Esophagus squamous epithelium (tissue), 5 donors: ENCODE measurements at places on chromosomes 6 and 20. TPM values are rescaled to one million over a fixed set of nuclear protein-coding genes. Genes with fewer than 3 reads are reported as not detected.

GRCh38 chr6:134420614-134421181, 102.8 kb upstream of the SGK1 start:
- no peak for DNase-seq

GRCh38 chr20:11155156-11155756, 481.5 kb upstream of the JAG1 start:
- no peak for DNase-seq

DNA sequence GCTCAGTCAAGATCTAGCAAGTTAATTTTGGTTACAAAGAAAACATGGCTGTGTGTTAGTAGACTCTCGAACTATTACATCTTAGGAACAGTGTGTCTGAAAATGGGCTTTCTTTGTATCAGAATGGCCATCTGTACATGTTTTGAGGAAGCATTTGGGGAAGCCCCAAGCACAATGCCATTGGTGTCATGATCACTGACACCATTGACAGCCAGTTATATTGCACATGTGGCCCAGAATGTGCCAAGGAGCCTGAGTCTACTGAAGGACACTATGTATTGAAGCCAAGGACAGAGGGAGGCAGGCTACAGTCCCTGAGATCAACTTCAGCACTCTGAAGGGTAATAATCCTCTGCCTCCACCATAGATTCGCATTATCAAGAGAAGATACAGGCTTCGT, 12.6 kb upstream of the FAM50B start:
- DNase-seq, result no peak

GPR63 gene
- total RNA-seq, result 0.66 TPM

DNA sequence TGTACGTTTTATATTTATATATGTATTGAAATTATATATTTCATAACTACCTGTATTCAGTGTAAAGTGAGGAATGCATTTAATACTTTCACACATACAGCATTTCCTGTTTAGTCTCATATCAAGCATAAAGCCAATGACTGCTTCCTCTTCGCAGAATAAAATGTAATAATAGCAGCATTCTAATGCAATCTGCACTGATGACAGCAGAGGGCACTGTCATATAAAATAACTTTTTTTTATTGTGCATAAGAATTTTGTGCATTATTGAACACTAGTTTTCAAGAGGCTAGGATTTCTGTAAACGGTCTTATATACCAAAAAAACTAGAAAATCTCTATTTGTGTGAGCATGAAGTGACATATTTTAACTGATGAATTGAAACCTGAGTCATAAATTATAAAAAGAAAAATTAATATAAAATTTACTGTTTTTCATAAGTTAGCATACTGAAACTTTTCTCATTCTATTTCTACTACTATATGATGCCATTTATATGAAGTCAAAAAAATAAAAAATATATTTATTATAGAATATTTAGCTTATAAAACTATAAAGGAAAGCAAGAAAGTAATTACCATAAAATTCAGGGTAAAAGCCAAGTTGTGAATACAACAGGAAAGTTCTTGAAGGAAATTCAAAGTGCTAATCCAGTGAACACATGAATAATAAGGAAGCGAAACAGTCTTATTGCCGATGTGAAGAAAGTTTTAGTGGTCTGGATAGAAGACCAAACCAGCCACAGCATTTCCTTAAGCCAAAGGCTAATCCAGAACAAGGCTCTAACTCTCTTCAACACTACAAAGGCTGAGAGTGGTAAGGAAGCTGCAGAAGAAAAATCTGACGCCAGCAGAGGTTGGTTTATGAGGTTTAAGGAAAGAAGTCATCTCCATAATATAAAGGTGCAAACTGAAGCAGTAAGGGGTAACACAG, 36.3 kb downstream of the RNF146 start:
- no peak for DNase-seq

ANKEF1 gene
- 5.5 TPM for total RNA-seq

DNA sequence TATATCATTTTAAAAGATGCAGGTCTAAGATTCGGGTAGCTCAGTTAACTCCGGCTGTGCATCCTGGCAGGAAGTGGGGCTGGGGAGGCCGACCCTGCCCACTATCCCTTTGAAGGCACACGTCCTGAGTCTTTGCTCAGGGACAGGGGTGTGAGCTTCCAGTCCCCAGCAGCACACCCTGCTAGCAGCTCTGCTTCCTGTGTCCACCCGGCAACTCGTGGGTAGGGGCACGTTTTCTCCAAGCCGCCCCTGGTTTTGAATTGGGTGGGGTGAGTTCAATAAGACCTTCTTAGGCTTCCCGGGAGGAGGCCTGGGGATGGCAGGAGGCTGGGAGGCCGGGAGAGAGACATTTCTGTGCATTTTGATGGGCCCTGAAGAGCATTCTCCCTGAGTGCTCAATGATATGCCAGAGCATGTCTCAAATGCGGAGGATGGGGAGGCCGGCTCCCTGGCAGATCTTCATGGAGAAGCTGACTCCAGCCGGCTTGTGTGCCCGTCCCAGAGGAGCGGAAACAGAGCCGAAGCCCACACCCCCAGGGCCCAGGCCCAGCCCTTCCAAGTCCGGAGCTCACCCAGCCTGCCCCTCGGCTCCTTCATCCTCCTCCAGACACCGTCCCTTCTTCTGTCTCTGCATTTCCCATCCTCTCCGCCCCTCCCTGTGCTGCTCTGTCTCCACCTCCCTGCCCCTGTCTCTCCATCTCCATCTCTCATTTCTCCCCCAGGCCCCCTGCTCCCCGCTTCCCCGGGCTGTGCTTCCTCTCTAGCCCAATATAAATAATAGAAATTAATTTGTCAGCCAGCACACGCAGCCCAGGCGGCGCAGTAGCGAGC, 36.3 kb upstream of the ZFAND3 start:
- no peak for DNase-seq

DNA sequence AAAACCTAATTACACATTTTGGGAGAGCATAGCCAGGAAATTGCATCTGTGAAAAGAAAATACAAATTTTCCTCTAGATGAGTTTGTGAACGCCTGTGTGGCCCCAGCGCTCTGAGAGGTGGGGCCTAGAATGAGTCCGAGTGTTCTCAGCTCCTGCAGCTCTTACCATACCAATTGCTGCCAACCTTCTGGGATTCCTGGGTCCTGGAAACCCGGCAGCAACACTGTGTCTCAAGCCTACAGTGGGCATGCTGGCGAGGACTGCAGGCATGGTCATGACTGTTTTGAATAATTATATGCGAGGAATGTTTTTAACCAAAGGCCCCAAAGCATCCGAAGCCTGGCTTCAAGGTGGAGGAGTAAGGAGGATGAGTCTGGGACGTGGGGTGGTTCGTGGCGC, 90.4 kb downstream of the SERAC1 start:
- DNase-seq, result no peak

PRICKLE4 gene
- total RNA-seq, result 10.9 TPM

DNA sequence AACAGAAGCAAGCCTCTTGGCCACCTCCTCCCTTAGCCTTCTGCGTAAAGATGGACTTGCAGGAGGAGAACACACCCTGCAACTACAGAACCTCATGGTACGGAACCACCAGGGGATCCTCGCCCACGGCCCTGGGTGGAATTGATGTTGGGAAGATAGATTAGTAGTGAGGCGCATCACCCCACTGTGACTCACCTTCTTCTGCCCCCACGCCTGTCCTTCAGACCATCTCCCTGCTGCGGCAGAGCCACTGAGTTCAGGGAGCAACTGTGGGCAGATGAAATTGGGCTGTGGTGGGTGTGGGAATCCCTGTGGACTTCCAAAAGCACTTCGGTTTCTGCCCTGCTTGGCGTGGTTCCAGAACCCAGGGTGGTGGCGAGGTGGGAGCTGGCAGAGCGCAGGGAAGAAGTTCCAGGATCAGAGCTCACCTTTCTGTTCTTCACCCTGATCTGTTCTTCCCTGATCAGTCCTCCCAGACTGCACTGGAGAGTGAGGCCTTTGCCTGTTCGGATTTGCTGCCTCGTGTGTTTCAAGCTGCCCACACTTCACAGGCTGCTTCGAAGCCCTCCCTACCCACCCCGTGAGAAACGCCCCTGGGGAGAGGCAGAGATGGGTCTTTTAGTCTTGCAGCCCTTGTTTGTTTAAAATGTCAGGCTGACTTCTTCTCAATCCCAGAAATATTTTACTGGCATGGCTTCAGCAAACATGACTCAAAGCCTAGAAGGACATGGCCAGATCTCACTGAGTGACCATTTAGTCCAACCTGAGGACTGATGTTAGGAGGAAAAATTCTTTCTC, 92.8 kb upstream of the MLN start:
- no peak for DNase-seq

GRCh38 chr6:164419099-164419498, 890.3 kb downstream of the C6orf118 start:
- no peak for DNase-seq

DNA sequence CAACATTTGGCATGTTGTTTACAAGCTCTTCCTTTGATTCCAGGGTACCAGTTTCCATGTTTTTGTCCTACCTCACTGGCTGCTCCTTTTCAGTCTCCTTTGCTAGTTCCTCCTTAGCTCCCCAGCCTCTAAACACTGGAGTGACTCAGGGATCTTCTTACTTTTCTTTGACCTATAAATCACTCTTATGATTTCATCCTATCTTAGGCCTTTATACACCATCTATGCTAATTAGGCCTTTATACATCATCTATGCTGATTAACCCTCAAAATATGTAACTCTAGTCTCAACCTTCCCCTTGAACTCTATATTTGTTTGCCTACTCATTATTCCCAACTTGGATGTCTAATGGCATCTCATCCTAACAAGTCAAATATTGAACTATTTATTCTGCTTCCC, 9.5 kb downstream of the TMEM30A start:
- no peak for DNase-seq

SNRPB2 gene
- total RNA-seq, result 42.0 TPM

GRCh38 chr20:3235666-3236324, 3.2 kb downstream of the SLC4A11 start:
- no peak for DNase-seq

GPR6 gene
- total RNA-seq, result not detected

DNA sequence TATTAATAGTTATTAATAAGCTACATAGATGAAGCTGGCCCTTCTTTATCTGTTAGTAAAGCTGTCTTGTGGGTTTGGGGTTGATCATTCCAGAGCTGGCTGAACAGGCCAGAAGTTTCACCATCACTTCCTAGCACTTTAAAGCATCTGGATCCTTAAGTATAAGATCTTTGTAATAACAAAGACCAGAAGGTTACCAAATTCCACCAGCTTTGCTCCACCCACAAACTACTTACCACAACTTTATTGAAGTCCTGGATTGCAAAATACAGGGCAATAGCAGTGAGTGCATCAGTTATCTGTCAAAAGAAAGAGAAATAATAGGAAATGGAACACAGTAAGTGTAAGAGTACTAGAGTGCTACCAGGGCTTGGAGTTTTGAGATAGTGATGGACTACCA, 33.0 kb downstream of the PIGU start:
- DNase-seq, result no peak

TINAG gene
- not detected for total RNA-seq

- no peak for DNase-seq
Measured at GRCh38 chr20:44961870-44962267, 1.7 kb upstream of the TOMM34 start.
